ENCODE measurements at places on chromosomes 7 and 10. TPM values are rescaled to one million over a fixed set of nuclear protein-coding genes. Genes with fewer than 3 reads are reported as not detected.

- DNase-seq = no peak
Observed at GRCh38 chr7:28038175-28038797, 142.3 kb downstream of the JAZF1 start.

DNA sequence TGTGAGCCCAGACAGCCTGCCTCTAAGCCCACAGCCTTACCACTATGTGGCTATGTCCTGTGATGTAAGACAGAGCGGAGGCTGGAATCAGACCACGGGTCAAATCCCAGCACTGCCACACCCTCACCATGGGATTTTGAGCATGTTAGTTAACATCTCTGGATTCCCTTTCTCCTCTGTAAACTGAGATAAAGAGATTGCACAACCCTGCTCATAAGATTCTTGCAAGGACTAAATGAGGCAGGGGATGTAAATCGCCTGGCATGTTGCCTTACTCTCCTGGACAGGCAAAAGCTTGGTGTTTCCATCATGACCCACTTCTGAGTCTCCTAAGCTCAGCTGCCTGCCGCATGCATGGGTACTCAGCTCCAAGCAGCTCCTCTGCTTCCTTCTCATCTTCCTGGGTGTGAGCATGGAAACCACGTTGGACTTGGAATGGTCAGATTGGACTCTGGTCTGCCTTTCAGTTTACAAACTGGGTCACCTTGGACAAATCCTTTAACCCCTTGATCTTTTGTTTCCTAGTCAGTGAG is 41.3 kb upstream of the MTURN start:
- DNase-seq = no peak

DNA sequence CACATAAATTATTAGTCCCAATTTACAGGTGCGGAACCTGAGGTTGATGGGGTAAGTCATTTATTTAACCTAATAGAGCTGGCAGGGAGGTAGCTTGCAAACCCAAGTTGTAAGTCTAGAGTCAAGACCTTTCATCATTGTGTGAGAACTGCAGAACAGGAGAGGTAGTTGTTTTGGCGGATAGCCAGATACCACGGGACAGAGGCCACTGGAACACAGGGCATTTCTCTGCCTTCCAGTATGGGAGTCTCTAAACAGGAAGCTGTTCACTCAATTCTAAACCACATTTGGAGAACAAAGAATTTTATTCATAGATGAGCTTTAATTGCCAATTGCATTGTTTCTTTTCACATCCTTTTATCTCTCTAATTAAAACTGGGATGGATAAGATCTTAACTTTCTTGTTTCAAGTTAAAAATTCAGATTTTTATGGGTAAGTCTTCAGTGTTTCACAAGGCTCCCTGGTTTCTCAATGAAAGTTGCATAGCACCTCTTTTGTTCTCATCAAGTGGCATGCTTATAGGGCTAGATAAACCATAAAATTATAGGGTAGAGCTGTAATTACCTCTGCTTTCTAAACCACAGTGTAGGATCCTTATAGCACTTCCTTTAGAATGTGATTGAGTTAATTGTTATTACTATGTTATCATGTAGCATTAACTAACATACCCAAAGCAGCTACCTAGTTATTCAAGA is 489.0 kb downstream of the GATA3 start:
- DNase-seq = no peak

The SLC26A3 gene
- not detected for total RNA-seq

Data from esophagus squamous epithelium (tissue), 5 donors.